ENCODE measurements at places on chromosomes 1 and 21. TPM values are rescaled to one million over a fixed set of nuclear protein-coding genes. Genes with fewer than 3 reads are reported as not detected.

EPHA8 gene
- not detected for total RNA-seq

CD5L gene
- total RNA-seq: not detected

ST6GALNAC5 gene
- total RNA-seq: 5.2 TPM

MTARC1 gene
- total RNA-seq: 5.1 TPM

NOS1AP gene
- total RNA-seq: 1.6 TPM

C4BPA gene
- not detected for total RNA-seq

FAM72D gene
- total RNA-seq: 2.3 TPM

PRAMEF1 gene
- total RNA-seq: not detected

SPRTN gene
- total RNA-seq: 10.9 TPM

RYR2 gene
- total RNA-seq: 2.4 TPM

DAB1 gene
- total RNA-seq: 2.5 TPM

SHISA4 gene
- total RNA-seq: 40.5 TPM

EEIG2 gene
- 36.0 TPM for total RNA-seq

GFI1 gene
- 2.6 TPM for total RNA-seq

Data from tongue (tissue), 3 donors.